Stimulated activated CD4-positive, alpha-beta T cell treated with anti-CD3 and anti-CD28 coated beads, Interleukin-1b, Interleukin-23, amount 100 ng/mL, for 48 hours (primary cell): ENCODE measurements at places on chromosomes 4 and X.

- no peak for DNase-seq
These were observed 278.3 kb downstream of the PCDH18 start for GRCh38 chr4:137253949-137254348.

DNA sequence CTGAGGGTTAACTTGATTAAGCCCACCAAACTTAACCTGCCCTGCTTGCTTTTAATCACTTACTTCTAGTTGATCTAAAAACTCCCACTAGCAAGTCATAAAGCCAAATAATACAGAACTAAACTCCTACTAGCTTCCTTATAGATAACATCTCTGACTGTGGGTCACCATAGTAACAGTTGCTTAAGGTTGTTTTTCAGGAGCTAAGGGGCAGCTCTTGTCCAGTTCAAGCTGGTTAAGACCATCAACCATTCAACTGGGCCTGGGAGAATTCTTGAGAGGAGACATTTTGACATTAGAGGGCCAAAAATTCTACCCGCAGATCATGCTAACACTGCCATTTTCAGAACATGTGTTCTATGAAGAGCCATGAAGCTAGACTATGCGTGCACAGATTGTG lies 67.0 kb downstream of the UCHL1 start:
- no peak for DNase-seq

GRCh38 chr4:3760841-3761240 lies 5.3 kb upstream of the ADRA2C start:
- DNase-seq, result no peak

- DNase-seq, result no peak
These were observed 18.0 kb upstream of the FAM47E start for GRCh38 chr4:76233529-76233928.

GRCh38 chrX:94401426-94401825 lies 727.4 kb downstream of the FAM133A start:
- DNase-seq, result no peak

GRCh38 chr4:109682875-109683274 lies 20.4 kb downstream of the CASP6 start:
- DNase-seq, result no peak

DNA sequence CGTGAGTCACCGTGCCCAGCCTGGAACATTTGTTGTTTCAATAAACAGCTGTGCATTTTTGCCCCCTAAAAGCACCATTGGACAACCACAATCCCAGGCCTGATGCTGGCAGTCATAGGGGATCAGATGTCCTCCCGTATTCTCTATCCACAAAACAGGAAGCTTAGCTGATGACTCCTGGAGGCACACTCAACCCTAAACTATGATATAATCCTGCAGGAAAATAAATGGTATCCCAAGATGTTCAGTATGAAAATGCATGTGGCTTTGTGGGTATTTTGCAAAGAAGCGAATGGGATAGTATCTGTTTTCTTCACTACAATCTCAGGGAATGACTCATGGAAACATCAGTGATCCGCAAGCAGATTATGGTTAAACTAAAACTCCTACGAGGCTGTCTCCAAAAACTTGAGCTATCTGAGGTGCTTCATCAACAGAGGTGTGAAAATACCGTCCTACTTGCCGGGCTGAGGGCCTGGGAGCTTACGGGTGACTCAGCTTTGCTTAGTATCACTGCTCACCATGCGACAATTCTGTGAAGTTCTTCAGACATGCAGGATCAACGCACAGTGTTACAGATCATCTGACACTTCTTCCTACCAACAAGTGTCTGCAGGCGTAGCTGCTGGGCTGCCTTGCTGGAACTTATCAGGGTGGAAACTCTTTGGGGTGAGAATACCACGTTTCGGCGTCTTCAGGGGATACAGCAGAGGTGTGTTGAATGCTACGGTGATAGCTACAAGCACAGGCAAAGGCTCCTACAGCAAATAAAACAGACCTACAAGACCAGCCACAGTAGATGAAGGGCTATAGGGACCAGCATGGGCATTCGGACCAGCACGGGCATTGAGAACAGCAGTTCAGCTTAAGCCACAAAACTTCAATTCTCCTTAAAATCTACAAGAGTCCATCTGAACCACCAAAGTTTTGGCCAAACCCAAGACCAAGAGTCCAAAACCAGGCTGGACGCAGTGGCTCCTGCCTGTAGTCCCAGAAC lies 148.5 kb downstream of the DHRSX start:
- DNase-seq, result peak; percentile 15

DNA sequence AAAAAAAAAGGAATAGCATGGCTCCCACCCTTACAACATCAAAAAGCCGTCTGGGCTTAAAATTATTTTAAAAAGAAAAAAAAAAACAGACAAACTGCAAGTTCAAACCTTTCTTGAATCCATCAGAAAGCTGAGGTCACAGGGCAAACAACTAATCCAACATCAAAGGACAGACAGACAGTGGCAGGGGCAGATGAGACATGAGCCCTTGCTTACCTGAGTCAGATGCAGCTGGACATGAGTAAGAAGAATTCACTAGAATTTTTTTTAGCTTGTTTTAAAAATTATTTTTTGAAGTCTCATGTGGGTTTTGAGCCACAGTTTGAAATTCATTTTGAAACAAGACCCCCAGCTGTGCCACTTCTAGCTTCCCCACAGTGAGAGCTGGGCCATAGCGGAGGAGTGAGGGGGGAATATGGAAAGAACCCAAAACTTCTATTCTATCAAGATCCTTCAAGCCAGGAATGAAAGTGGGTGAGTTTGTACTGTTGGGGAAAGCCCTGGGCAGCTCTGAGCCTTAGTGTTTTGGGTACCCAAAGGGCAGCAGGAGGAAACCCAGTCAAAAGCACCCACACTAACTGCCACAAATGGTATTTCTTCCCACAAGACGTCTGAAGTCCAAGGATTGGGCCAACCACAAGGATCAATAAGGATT lies 111.4 kb downstream of the ATXN3L start:
- no peak for DNase-seq

GRCh38 chr4:126895988-126896570 lies 736.7 kb upstream of the INTU start:
- DNase-seq, result no peak

GRCh38 chr4:48787056-48787455 lies 7.0 kb upstream of the FRYL start:
- DNase-seq, result no peak

DNA sequence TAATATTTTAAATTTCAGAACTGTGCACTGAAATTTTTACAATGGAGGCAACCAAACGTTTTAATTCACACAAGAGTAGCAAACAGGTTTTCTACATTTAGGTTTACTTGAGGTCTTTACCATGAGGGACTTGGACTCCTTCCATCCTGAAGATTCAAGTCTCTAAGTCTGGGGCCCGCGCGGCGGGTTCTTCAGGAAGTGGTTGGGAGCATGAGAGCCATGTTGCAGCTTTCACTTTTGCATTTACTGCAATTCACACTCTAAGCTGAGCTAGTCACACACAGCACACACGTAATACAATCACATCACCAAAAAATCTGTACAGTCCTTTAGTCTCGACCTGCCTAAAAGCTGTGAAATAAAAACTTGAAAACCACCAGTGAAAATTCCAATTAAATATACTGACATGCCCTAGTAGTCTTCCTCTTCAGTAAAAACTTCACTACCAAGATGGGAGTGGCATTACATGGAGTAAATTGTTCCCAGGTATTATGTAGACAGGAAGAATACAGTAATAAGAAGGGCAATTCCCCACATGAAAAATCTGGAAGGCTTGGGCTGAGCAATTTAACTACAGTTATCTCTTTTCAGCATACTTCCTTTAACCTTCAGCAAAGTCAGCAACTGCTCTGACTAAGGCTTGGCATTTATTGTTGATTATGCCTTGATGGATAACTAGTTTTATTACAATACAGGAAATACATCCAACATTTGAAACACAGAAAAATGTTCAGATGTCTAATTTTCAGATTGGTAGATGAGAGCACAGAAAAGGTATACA lies 571.1 kb upstream of the DIPK2B start:
- peak; percentile 55 for DNase-seq

GRCh38 chr4:93878566-93878965 lies 50.0 kb downstream of the ATOH1 start:
- DNase-seq, result no peak

- DNase-seq, result no peak
These were observed 130.0 kb downstream of the RBM46 start for GRCh38 chr4:154911097-154911496.

- no peak for DNase-seq
These were observed 94.2 kb upstream of the SMIM31 start for GRCh38 chr4:164659765-164660164.

GRCh38 chrX:9465380-9466123 lies 694 bp downstream of the TBL1X start:
- DNase-seq, result peak; percentile 10

DNA sequence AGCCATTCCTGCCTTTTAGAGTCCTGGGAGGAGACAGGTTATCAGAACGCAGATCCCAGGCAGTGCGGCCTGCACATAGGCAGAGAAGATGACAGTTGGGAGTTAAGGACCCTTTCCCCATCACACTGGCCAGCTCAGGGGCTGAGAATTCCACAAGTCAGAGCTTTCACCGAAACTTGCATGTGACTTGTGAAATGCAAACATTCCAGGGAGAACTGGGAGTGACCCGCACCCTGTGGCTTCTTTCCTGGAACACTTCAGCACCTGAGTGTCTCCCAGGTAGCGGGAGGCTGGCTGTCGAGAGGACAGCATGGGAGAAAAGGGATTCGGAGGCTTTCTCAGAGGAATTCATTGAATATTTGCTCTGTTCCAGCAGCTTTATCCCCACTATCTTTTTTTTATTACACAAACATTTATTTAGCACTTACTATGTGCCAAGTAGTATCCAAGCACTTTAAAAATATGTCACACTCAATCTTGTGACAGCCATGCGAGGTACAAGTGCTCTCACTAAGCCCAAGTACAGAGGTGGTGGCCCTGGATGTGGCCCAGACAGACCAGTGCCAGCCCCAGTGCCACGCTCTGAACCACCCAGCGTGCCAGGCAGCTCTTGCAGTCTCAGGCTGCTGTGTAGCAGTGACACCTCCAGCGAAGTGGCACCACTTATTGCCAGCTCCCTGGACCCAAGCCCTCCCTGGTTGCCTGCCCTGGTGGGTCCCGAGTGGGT lies 100.5 kb downstream of the PHKA2 start:
- no peak for DNase-seq

DNA sequence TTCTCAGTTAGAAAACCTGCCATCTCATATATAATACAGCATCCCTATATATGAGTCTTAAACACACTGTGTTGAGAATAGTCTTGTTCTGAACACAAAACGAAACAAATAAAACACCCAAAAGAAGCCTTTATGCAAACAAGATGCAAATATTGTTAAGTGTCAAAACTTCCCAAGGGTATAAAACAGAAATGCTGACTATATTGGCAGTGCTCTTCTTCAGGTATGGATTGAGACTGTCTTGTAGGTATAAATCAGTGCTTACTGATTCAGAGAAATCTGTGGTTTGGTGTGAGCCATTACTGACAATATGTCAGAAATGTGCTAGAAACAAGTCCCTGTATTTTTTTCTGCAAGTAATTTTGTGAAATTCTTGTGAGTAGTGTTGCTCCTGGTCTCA lies 82.8 kb upstream of the CTSO start:
- no peak for DNase-seq

DNA sequence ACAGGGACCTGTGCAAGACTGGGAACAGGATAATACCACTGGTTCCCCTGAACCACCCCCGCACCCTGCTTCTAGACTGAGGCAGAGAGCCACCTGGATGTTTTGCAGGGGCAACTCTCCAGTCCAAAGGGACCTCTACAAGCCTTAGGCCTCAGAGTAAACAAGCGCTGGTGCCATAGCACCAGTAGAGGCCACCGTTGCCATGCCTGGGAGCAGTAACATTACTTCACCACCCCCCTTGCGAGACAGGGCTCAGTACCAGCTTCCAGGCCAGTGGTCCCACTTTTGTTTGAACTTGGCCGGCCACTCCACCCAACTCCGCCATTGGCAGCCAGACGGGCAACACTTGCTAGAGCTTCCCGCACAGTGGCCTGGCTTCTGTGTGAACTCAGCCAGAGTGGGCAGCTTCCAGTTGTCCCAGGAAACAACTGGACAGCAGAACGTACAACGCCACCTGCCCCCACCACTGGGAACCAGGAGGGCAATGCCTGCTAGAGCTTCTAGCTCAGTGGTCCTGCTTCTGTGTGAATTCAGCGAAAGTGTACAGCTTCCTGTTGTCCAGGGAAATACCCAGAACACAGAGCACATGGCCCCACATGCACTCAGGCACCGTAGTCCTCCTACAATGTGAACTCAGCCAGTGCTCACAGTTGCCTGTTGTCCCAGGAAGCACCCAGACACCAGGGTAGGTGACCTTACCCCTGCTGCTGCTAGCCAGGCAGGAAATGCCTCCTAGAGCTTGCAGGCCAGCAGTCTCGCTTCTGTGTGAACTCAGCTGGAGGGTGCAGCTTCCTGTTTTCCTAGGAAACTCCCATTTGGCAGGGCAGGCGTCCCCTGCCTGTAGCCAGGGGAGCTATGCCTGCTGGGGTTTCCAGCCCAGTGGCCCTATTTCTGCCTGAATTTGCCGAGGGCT lies 39.9 kb upstream of the PCDH19 start:
- no peak for DNase-seq

GRCh38 chr4:121822047-121822446 lies 1.6 kb downstream of the CCNA2 start:
- no peak for DNase-seq

GRCh38 chr4:22850055-22850454 lies 157.3 kb downstream of the GBA3 start:
- no peak for DNase-seq

DNA sequence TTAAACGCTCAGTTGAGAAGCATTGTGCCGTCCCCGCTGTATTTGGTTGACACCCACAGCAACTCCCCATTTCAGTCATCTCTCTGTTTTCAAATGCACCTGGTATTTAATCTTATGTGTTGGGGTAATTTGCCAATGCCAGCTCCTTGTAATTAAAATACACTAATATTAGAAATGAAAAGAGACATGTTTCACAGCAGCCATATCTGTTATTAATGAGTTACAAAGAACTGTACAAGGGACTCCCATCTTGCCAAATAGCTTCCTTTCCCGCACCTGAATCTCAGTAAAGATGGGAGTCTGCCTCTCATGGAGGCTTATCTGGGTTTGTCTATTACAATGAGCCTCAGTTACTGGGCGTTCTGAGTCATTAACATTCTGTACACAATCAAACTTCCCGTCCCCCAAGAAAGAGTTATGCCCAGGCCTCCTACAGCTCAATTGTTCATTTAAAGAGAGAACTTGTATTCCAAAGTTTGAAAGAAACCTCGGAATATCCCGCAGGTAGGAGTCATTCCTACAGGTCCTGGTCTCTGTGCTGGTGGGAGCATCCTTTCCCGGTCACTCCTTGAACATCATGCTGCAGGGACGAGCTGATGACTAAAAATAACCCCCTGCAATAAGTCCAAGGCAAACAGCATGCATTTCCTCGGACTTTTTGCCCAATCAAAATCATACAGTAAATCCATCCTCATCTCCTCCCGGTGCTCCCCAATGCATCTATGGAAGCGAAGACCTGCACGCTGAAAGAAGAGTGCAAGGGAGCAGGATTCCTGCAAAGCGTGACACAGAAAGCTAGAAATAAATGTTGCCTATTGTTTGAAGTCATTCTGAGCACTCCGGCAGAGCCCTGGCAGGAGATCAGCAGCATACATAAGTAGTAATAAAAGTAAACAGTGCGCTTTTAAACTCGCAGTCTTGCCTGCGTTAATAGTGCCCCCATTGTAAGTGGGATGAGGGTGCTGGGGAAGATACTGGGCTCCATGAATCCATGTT lies 926 bp downstream of the NDP start:
- DNase-seq, result no peak
